ENCODE measurements at places on chromosomes 3 and 15. TPM values are rescaled to one million over a fixed set of nuclear protein-coding genes. Genes with fewer than 3 reads are reported as not detected.
A peak's percentile ranks its signal among the peaks of the same experiment; 100 is the strongest.

DNA sequence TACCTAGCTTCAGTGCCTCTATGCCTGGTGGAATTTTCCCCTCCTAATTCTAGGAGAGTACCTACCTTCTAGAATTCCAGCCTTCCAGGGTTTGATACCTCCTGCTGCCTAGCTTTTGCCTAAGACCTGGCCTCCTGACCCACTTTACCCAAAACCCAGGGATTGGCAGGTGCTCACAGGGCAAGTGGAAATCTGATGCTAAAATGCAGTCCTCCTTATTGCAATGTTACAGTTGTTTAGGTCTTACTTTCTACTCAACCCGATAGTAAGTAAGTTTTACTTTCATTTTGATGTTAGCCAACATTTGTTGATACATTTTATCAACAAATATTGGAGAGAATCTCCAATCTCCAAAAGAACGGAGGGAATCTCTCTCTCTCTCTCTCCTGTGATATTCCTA is 275.9 kb downstream of the DOCK3 start:
- no peaks in the 10 kb centered on the region for H3K27me3 ChIP-seq
- no peak overlapping the region for H3K27ac ChIP-seq
- no peak for DNase-seq
- no peak overlapping the region for H3K4me3 ChIP-seq
- no peaks in the 10 kb centered on the region for H3K4me1 ChIP-seq
- no peaks in the 10 kb centered on the region for H3K36me3 ChIP-seq

DNA sequence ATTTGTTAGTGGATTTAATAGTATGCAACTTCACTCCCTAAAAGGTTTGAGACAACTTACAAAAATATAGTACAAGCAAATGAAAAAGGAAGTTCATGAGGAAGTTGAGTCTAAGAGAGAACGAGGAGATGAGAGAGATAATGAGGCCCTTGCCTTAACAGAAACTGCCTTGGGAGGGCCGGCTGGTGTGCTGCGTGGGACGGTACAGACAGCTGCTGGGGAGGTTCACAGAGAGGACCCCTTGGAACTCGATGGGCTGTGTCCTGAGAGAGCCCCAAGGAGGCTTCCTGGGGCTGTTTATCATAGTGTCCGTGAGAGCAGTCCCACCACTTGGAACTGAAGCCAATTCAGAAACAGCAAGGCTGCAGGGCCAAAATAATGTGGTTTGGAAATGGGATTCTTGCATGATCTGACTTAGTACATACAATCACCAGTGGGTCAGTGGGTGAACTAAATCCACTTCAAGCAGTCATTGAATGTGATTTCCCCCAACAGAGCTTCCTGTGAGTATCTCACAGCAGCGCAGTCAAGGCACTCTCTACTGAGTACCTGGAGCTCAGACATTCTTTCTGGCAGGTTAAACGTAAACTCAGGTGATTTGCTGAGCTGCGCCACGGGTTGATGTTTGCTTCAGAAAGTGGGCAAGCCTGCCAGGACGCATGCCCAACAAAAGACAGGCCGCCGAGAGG is 90.8 kb downstream of the CRTC3 start:
- DNase-seq: no peak
- H3K27me3 ChIP-seq: no peaks in the 10 kb centered on the region
- H3K27ac ChIP-seq: no peak overlapping the region
- H3K4me3 ChIP-seq: no peak overlapping the region

GRCh38 chr3:151796105-151796680 is 17.7 kb upstream of the AADAC start:
- no peaks in the 10 kb centered on the region for H3K36me3 ChIP-seq
- DNase-seq: no peak
- no peak overlapping the region for H3K4me3 ChIP-seq
- H3K4me1 ChIP-seq: no peaks in the 10 kb centered on the region
- H3K27ac ChIP-seq: no peak overlapping the region

GRCh38 chr3:141524988-141525387 is 38.2 kb downstream of the RASA2 start:
- no peak overlapping the region for H3K4me3 ChIP-seq
- DNase-seq: no peak
- H3K36me3 ChIP-seq: no peaks in the 10 kb centered on the region
- H3K27ac ChIP-seq: no peak overlapping the region
- no peaks in the 10 kb centered on the region for H3K4me1 ChIP-seq
- no peaks in the 10 kb centered on the region for H3K27me3 ChIP-seq

DNA sequence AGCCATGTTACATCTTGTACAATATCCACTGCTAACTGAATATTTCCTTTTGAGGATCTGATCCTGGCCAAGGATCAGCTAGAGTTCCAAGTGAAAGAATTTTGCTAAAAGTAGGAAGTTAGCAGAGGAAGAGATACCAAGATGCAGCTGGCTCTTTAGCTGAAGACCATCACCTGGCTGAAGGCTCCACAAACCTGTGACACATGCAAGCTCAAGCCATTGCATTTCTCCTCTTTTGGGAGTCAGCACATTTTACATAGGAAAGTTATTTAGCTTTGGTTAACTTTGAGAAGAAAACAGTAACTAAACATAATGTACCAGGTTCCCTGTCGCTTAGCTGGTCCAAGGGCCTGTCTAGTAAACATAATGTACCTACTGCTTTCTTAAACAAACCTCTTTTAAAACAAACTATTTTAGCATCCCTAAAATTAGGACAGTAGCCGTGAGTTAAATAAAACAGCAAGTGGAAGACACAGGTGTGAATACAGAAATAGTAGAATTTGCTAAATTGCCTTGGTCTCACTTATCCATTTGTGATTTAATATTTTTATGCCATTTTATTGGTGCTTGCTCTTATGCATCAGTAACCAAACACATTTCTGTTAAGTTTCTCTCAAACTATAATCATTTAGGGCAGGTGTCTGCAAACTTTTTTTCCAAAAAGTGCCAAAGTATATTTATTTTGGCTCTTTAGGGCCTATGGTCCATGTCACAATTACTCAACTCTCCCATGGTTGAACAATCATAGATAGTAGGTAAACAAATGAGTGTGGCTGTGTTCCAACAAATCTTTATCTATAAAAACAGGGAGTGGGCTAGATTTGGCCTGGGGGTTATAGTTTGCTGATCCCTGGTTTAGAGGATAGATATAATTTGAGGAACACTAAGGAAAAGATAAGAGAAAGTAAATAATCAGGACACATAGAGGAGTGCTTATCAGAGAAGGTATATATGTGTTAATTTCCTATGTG is 11.2 kb downstream of the GCSAM start:
- H3K27me3 ChIP-seq: no peaks in the 10 kb centered on the region
- H3K4me3 ChIP-seq: no peak overlapping the region
- DNase-seq: no peak
- no peaks in the 10 kb centered on the region for H3K4me1 ChIP-seq
- no peaks in the 10 kb centered on the region for H3K36me3 ChIP-seq

Gene GNAT1
- total RNA-seq: not detected

DNA sequence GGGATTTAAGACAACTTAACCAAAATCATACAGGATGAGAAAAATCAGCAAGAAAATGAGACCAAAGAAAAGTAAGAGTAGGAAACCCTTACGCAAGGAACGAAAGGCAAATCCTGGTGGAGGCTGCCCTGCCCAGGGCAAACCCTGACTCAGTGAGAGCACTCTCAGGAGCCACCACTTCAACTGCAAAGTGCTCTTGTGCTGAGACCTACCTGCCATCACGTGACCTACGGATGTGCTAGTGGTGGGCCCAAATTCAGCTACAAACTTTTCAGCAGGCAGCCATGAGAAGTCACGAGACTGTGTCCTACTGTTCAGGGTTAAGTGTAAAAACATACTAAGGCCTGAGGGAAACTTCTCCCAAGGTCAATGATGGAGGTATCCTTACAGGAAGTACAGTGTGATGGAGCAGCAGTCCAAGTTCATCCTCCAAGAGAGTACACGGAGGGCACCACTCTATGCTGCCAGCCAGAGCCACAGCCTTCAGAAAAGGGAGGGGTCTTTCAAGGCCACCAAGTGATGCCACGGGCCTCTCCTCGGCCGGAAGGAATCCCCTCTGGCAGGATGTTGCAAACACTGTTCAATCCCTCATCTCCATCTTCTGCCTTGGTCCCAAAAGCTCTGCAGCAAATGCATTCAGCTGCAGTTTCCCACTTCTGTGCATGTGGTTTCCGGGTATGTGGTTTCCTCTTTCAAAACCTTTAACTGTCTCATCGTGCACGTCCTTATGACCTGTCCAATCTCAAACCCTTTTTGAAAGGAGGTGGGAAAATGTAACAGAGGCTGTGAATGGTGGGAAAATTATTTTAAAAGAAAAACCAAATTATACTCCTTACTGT is 9.5 kb downstream of the CHSY1 start:
- H3K27ac ChIP-seq: peak overlapping the region; percentile 53
- no peaks in the 10 kb centered on the region for H3K36me3 ChIP-seq
- H3K27me3 ChIP-seq: no peaks in the 10 kb centered on the region
- DNase-seq: no peak
- H3K4me1 ChIP-seq: peaks cover 30% of the 10 kb centered on the region

Gene ATP13A5
- 2.3 TPM for total RNA-seq

DNA sequence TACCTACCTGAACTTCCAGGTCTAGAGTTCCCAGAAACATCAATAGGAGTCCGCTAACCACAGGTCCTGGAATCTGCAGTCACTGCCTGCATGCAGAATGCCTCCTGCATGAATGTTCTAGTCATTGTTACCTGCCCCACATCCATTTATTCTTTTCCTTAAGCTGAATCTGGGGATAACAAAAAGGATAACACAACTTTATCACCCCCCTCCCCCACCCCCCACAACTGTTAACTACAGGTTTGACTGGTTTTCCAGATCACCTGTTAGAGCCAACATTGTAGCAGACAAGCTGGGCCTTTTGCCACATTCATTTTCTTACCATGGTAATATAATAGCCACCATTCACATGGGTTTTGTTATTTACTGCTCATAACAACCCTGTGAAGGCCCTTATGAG is 4.6 kb upstream of the CTSH start:
- no peaks in the 10 kb centered on the region for H3K4me1 ChIP-seq
- no peaks in the 10 kb centered on the region for H3K27me3 ChIP-seq
- H3K36me3 ChIP-seq: no peaks in the 10 kb centered on the region
- DNase-seq: no peak
- no peak overlapping the region for H3K4me3 ChIP-seq

- H3K27ac ChIP-seq: no peak overlapping the region
- no peaks in the 10 kb centered on the region for H3K36me3 ChIP-seq
- no peak for DNase-seq
- H3K4me3 ChIP-seq: no peak overlapping the region
Measured at GRCh38 chr3:81394651-81395524, 366.6 kb downstream of the GBE1 start.

GRCh38 chr3:140292170-140292569 is 357.2 kb downstream of the CLSTN2 start:
- no peaks in the 10 kb centered on the region for H3K27me3 ChIP-seq
- no peak overlapping the region for H3K4me3 ChIP-seq
- H3K36me3 ChIP-seq: no peaks in the 10 kb centered on the region
- no peaks in the 10 kb centered on the region for H3K4me1 ChIP-seq
- DNase-seq: no peak

Gene NOX5
- total RNA-seq: 1.9 TPM

DNA sequence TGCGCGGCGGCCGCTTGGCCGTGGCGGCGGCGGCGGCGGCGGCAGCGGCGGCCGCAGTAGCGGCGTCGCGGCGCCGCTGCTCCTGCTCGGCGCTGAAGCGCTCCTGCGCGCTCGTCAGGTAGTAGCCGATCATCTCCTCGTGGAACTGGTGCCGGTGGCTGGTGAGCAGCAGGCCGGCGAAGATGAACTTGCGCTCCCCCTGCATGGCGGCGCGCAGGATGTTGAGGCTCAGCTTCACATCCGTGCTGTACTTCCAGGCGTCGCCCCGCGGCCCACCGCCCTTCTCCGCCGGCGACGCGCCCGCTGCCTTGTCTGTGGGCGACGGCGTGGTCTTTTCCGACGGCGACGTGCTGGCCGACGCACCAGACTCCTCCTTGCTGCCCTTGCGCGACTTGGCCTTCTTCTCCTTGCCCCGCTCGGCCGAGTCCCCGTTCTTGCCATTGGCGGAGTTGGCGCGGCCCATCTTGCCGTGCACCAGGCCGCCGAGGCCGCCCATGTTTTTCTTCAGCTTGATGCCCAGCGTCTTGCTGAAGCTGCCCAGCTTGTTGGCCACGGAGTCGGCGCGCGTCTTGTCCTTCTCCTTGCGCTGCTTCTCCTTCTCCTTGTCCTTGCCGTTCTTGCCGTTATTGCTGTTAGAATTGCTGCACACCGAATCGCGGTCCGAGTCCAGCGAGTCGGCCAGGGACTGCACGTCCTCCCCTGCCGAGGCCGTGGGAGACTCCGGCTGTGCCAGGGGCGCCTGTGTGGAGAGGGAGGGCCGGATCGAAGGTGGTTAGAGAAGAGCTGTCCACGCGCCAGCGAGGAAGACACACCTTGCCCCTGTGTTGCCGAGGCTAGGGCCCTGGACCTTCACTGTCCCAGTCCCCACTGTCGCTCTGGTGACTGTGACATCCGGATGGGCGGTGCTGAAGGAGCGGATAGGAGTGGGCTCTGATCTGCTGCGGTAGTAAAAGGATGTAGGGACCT is 157.6 kb downstream of the KLF13 start:
- H3K27me3 ChIP-seq: no peaks in the 10 kb centered on the region
- DNase-seq: peak; percentile 12
- no peak overlapping the region for H3K27ac ChIP-seq

GRCh38 chr3:168511428-168512014 is 415.8 kb upstream of the GOLIM4 start:
- no peaks in the 10 kb centered on the region for H3K4me1 ChIP-seq
- H3K27ac ChIP-seq: no peak overlapping the region
- H3K36me3 ChIP-seq: no peaks in the 10 kb centered on the region
- H3K27me3 ChIP-seq: no peaks in the 10 kb centered on the region
- no peak for DNase-seq

Gene HIGD2B
- total RNA-seq: not detected

GRCh38 chr15:98519767-98520550 is 128.4 kb upstream of the IGF1R start:
- no peak overlapping the region for H3K27ac ChIP-seq
- no peaks in the 10 kb centered on the region for H3K27me3 ChIP-seq
- no peaks in the 10 kb centered on the region for H3K36me3 ChIP-seq
- H3K4me3 ChIP-seq: no peak overlapping the region
- DNase-seq: no peak

GRCh38 chr15:27563765-27564370 is 535.2 kb downstream of the OCA2 start:
- H3K27ac ChIP-seq: no peak overlapping the region
- no peaks in the 10 kb centered on the region for H3K4me1 ChIP-seq
- no peaks in the 10 kb centered on the region for H3K36me3 ChIP-seq
- no peaks in the 10 kb centered on the region for H3K27me3 ChIP-seq
- no peak for DNase-seq
- H3K4me3 ChIP-seq: no peak overlapping the region

DNA sequence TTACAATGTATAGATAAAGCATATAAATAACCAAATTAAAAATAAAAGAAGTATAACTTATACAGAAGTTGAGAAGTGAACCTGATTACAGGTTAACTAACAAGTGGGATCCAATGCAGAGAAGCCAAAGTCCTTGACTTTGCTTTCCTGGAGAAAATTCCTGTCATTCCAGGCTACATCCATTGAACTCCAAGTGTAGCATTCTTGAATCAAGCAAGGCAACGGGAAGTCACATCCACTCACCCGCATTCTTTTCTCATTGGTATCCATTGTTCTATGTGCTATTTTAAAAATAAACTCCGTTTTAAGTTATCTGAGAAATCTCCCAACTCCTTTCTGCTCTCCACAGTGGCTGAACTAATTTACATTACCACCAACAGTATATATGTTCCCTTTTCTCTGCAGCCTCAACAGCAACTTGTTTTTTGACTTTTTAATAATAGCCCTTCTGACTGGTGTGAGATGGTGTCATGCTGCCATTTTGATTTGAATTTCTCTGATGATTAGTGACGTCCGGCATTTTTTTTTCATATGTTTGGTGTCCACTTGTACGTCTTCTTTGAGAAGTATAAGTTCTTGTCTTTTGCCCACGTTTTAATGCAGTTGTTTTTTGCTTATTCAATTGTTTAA is 534.3 kb downstream of the ROBO1 start:
- H3K27ac ChIP-seq: no peak overlapping the region
- H3K27me3 ChIP-seq: no peaks in the 10 kb centered on the region
- no peaks in the 10 kb centered on the region for H3K4me1 ChIP-seq
- no peaks in the 10 kb centered on the region for H3K36me3 ChIP-seq
- H3K4me3 ChIP-seq: no peak overlapping the region
